DMS53 (cell line): ENCODE measurements at places on chromosomes 6 and 20.

- DNase-seq, result no peak
Observed at GRCh38 chr6:149471801-149472200, 13.0 kb downstream of the ZC3H12D start.

GRCh38 chr6:21707524-21708319 lies 114.2 kb downstream of the SOX4 start:
- DNase-seq, result no peak

- no peak for DNase-seq
Observed at GRCh38 chr6:106056746-106057390, 29.3 kb upstream of the PRDM1 start.

GRCh38 chr6:56911847-56912246 lies 43.1 kb upstream of the BEND6 start:
- DNase-seq, result peak; percentile 6

DNA sequence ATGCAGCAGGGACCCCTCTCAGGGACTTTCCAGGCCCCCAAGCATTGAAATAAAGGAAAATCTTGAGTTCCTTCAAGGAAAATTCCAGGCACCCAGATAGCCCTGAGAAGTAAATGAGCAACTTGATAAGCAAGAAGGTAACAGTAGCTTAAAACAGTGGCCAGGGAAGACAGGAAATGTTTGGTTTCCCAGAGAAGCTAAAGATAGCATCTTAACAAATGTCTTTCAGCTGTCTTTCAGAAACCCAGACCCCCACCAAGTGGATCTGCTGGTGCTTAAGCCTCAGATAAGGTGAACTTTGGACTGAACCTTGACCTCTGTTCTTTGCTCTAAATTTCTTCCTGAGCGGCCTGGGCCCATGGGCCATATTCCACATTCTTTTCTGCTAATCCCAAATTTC lies 117.8 kb upstream of the CST7 start:
- no peak for DNase-seq

- DNase-seq, result peak; percentile 84
Observed at GRCh38 chr6:20432692-20433091, 31.0 kb downstream of the E2F3 start.

DNA sequence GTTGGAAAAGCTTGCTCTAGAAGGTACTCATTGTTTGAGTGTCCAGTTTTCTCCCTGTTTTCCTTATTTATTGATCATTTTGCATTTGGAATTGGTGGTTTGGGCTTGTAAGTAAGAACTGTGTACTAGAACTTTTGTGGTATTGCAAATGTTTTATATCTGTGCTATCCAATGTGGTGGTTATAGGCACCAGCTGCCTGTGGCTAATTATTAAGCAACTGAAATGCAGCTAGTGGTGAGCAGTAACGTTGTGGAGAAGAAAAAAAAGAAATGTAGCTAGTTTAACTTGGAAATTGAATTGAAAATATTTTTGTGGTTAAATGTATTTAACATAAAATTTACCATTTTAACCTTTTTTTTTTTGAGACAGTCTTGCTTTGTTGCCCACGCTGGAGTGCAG lies 50.7 kb upstream of the MAPK13 start:
- DNase-seq, result no peak

DNA sequence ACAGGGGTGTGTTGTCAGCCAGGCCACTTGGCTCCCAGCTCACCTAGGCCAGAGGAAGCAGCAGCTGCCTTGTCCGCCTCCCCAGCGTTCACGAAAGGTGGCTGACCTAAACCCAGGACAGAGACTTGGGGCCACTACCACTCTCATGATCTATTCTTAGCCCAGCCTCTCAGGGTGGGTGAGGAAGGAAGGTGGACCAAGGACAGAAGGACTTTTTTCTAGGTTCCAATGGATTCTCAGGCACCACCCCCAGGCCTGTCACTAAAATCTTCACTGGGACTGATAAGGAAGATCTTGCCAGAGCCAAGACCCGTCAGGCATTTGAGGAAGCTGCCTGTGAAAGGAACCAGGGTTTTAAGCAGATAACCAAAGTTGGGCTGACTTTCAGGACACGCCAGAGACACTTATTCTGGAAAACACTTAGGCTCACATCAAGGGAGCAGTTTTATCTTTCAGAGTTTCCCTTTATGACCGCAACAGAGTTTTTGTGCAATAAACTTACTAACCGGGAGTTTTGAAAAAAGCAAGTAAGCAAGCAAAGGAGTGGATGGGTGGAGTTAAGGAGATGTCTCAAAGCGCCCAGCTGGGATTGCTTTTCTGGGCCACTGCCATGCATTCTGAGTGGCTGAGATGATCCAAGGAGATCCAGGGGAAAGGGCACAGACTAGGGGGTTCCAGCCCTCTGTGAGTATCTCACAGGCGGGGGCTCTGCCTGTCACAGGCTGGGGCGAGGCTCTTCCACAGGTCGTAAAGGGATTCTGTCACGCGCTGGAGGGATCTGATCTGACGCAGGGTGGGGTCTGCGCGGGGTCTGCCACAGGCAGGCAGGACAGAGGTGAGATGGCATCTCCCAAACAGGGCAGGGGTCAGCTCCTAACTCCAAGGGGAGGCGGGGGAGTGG lies 989 bp downstream of the FITM2 start:
- peak; percentile 23 for DNase-seq

DNA sequence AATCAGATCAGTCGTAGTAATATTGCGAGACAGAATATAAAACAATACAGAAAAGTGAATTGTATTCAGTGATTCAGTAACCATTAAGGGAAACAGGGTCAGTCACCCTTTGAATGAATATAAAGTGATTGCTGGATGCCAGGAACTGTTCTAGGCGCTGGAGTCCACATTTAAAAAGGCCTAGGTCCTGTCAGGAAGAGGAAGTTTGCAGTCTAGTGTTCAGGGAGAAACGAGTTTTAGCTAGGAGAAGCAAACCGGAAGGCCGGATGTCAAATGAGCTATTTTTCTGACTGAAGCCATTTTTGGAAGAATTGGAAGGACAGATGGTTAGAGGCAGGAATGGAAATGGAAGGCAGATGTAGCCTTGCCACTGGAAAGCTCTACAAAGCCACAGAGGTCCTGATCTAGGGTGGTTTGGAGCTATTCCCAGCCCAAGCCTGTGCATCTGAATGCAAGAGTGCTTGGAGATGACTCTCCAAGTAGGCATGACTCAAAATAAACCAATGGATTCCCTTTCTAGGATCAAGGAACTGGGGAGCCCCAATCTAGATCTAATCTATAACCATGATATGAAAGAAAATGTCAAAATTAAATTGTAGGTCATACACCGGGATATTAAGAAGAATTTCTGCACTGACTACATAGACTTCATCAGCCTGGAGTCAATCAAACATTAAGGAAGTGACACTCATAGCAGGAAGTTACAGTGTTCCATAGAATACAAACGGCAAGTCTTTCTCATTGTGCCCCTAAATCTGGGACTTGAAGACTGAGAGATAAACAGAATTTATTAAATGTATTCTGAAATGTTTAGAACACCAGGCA lies 36.8 kb upstream of the CDKAL1 start:
- DNase-seq, result no peak

DNA sequence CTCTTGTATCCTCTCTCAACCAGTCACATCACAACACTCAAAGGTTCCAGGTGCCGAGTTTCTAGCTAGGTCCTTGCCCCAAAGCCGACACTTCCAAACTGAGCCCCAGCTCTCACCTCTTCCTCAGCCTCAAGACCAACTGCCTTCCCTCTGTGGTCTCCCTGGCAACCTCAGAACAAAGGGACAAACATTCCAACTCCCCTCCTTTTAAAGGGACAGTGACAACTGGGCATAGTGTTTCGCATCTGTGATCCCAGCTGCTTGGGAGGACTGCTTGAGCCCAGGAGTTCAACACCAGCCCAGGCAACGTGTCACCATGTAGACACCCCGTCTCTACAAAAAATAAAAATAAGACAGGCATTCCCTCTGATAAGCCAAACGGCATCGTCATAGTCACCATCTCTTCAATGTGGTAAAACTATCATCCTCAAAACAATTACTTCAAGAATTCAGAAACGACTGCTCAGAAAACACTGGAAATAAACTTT lies 11.3 kb downstream of the DIDO1 start:
- DNase-seq, result peak; percentile 57

DNA sequence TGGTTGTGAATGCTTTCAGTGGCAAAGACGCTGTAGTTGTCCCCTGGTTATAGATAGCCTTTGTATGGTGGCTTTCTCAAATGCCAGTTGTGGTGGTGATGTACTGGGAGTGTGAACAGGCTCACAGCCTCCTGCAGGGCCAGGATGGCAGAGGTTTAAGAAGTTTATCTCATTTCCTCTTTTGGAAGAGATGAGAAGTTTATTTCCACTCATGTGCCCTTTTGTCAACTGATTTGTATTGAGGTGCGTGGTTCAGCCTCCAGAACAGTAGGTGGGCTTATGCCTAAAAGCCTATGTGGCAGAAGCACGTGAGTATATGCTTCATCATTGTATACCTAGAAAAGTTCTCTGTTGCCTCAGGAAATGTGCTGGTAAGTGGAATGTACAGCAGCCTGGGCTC lies 13.7 kb upstream of the ZFP57 start:
- no peak for DNase-seq

GRCh38 chr20:9632991-9633390 lies 118.6 kb downstream of the LAMP5 start:
- no peak for DNase-seq

DNA sequence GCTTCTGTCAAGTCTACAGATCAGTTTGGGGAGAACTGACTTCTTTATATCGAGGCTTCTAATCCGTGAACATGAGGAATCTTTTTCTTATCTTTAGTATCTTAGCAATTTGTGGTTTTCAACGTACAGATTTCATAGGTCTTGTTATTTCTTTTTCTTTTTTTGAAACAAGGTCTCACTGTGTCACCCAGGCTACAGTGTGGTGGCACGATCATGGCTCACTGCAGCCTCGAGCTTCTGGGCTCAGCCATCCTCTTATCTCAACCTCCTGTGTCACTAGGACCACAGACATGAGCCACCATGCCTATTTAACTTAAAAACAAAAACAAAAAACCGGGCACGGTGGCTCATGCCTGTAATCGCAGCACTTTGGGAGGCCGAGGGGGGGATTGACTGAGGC lies 29.3 kb downstream of the DNAJC5 start:
- no peak for DNase-seq

GRCh38 chr6:54958446-54958845 lies 111.9 kb downstream of the FAM83B start:
- DNase-seq, result no peak

DNA sequence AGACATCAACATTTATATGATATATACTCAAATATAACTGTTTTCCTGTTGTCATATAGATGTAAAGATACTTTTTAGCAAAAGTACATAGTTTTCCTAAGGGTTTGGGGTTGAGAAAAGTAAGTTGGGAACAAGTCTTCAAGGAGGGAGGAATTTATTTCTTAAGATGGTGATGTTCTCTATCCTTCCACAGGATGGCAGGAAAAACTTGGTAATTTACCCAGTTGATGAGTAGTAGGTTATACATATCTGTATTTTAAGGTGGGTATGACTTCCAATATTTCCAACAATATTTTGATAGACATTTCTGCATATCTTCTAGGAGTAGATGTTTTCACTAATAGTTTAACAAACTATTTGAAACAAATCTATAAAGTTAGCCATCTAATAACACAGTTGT lies 254.4 kb downstream of the RIMS1 start:
- peak; percentile 25 for DNase-seq

DNA sequence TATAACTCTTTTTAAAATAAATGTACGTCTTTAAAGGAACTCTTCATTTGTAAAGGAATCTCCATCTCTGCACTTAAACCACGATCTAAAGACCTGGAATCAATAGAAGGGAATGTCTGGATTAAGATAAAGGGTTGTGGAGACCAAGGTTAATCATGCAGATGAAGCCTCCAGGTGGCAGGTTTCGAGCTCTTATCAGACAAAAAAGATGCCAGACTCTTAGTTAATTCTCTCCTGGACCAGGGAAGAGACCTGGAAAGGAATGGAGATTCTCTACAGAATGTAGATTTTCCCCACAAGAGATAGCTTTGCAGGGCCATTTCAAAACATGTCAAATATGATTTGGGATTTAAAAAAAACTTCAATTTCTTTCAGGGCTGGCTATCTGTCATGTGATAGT lies 71.5 kb upstream of the SSTR4 start:
- DNase-seq, result no peak

DNA sequence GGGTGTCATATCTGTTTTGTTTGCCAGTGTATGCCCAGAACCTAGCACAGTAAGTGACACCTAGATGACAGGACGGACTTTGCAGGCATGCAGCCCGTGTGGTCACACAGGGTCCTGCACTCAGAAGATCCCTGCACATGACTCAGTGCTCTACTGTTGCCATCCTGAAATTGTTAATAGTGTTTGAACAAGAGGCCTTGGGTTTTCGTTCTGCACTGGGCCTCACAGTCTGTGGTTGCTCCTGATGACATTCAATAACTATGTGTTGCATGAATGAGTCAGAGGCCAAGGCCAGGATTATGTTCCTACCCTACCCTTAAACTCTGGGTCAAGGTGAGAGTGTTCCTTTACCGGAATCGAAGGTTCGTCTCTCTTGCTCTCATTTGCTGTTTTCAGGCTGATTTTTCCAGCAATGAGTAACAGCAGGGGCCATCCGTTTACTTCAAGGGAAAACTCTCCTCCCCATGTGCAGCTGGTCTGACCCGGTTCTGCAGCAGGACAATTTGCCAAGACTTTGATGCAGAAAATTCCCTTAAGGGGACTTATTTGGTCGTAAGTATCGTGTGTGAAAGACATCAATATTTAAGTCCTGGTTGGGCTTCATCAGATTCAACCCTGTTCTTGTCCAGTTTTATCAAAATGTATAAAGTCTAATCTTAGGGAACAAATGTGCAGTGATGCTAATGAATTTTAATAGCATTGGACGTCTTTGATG lies 13.0 kb upstream of the PFDN4 start:
- peak; percentile 57 for DNase-seq

DNA sequence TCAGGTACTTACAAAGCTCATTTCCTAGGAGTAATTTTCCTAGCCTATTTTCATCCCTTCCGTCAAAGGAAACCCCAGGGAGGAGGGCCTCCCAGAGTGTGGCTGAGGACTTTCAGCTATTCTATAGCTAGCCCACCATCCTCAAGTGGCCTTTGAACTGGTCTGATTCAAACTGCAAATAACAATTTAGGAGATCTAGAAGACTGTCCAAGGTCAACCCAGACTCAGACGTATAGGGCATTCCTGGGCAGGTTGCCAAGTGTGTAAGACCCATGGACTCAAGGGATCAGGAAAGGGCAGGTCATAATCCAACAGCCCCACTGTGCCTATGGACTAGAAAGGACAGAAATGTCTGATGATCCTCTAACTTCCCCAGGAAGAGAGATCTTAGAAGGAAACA lies 2.1 kb upstream of the RRAGD start:
- peak; percentile 3 for DNase-seq
